IMR-90 (cell line): ENCODE measurements at places on chromosomes 1 and 21. TPM values are rescaled to one million over a fixed set of nuclear protein-coding genes. Genes with fewer than 3 reads are reported as not detected.
A peak's percentile ranks its signal among the peaks of the same experiment; 100 is the strongest.

GRCh38 chr1:33714421-33714820, 149.5 kb upstream of the HMGB4 start:
- DNase-seq, result no peak

GRCh38 chr1:208278638-208279037, 34.5 kb upstream of the PLXNA2 start:
- DNase-seq, result no peak

DNA sequence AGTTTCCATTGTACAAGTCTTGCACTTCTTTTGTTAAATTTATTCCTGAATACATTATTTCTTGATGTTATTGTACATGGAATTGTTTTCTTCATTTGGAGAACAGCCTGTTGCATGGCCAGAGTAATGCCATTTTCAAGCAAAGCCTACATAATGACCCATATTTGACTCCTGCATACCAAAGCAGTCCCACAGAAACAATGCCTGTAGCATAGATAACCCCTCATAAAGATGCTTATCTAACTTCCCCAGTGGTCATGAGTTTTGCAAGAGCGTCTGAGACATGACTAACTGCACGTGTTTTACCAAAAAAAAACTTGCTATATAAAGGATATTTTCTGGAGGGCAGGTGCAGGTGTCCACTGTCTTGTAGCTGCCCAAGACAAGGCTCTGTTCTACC, 30.3 kb upstream of the RLF start:
- no peak for DNase-seq

GRCh38 chr1:113542221-113542701, 151.9 kb downstream of the MAGI3 start:
- peak; percentile 95 for DNase-seq

GFI1 gene
- total RNA-seq, result under 0.01 TPM in 2 replicates

DNA sequence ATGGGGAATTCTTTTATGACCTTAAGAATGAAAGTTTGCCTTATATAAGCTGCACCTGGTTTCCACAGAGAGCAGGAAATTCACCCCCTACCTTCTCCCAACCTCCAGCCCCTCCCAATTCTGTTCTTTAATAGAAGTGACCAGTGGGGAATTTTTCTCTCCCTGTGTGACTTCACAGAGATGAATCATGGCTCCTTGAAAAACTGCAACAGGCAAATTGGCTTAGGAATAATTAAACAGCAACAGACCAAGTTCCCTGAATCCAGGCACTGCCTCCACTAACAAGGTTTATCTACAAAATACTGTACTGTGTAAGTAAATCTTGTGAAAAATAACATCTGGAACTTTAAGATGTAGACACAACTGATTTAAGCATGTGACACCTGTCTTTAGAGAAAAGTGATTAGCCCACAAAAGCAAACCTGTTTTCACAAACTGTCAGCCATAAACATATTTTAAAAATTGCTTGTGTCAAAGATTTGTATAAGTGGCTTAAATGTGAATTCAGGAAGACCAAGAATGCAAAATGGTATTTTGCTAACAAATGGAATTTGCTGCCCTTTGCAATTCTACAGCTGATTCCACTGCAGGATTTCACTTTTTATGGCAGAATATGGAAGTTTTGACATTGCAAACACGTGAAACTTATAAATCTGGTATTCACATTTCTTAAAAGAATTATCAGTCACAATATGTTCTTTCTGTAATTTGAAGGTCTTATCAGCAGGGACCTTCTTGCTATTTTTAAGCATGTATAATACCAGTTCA, 54.0 kb downstream of the ALG14 start:
- DNase-seq, result peak; percentile 69

DNA sequence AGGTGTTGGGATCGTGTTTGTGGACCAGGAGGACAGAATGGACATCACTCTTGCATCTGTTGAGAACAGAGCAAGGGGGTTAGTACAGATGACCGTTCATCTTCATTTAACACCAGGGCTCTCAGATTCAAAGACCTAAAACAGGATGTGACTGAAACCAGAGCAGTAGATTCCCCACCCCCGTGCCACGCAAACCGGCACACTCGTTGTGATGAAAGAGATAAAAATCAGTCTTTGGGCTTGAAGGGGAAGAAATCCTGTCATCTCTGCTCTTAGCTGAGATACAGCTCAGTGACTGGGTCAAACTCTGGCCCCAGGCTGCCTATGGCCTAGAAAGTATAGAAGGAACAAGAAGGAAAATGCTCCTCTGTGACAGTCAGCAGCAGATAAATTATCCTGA, 146.2 kb upstream of the KRTAP19-8 start:
- DNase-seq, result no peak

DNA sequence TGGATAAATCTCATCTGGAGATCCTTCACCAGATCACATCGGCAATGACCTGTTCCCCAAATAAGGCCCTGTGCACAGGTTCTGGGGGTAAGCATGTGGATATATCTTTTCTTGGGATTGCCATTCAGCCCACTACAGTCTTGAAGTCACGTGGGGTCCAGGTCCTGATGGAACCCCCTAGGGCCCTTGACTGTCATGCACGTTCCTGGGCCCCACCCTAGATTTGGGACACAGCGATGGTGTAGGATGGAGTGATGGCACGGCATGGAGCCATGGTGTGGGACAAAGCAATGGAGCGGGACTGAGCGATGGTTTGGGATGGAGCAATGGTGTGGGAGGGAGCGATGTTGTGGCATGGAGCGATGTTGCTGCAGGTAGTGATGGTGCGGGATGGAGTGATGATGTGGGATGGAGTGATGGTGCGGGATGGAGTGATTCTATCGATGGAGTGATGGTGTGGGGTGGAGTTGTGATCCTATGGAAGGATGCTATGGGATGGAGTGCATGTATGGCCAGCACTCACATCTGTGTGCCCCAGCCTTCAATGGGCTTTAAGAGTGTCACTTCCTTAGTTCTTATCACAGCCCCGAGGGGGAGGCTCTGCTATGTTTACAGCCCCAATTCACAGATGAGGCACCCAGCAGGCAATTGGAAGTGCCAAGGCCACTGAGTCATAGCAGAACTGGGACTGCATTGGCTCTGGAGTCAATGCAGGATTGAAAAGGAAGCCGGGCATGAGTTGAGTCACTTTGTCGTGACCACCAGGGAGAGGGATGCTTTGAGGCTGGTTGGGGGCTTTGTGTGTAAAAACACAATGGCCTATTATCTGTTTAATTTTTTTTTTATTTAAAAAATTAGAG, 97.0 kb upstream of the C1orf174 start:
- no peak for DNase-seq

DNA sequence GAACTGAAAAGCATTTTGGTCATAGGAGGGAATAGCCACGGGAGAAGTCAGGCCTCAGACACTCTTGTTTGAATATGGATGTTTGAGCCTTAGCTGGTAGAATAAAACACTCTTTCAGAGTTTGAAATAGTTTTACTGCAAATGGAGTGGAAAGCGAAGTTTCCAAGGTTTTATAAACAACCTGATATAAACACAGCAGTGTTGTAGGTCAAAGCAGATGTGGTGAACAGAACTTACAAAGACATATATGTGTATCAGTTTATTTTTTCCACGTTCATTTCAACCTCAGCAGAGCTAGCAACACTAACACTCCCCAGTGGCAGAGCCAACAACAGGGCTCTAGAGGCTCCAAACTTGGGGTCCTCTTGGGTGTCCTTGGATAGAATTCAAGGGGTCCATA, 89.9 kb downstream of the WLS start:
- peak; percentile 68 for DNase-seq

DNA sequence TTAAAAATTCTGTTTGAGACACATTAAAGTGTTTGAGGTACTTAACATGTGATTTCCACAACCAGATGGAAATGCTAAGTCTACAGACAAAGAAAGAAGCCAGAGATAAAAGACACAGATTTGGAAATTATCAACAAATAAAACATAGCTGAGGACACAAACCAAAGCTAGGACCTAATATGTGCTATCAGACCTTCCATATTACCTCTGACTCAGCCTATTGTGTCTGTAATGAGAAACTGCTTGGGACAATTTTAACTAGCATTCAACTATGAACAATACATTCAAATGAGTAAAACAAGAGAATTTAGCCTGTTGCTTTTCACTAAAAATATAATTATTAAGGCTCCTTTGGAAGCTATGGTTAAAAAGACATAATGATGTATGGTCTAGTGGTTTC, 54.6 kb downstream of the WNT2B start:
- DNase-seq, result no peak

DNA sequence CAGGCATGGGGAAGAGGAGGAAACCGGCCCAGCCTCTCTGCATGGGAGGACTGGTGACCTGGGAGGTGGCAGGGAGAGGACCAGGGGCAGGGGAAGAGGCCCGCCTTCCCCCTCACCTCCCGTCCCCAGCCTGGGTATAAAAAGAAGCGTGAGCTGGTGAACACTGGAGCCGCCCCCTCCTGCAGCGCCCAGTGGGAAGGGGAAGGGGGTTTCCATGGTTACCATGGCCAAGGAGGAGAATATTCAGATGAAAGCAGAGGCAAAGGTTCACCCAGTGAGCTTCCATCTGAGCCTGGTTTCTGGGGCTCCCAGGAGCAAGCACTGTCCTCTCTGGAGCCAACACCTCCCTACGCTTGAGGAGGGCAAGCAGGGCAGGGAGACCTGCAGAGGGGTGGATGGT, 54.9 kb downstream of the ACOT7 start:
- no peak for DNase-seq

RPRD2 gene
- 3.9 and 5.3 TPM in 2 replicates for total RNA-seq

GRCh38 chr1:40030528-40031135, 9.9 kb upstream of the CAP1 start:
- peak; percentile 65 for DNase-seq

DNA sequence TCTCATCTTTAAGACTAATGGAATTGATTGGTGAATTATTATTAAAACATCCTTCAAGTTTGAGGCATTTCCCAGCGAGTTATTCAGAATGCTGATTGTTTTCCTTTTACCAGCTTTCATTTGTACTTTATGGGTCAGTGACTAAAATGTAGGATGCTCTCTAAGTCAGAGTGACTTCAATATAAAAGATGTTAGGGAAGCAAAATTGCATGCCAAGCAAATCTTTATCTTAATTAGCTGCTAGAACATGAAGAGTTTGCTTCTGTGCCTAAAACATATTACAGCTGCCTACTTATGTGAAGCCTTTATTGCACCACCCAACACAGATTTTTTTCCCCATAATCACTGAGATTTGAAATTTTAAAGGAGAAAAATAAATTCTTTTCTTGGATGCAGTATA, 79.8 kb upstream of the CYYR1 start:
- DNase-seq, result no peak

DNA sequence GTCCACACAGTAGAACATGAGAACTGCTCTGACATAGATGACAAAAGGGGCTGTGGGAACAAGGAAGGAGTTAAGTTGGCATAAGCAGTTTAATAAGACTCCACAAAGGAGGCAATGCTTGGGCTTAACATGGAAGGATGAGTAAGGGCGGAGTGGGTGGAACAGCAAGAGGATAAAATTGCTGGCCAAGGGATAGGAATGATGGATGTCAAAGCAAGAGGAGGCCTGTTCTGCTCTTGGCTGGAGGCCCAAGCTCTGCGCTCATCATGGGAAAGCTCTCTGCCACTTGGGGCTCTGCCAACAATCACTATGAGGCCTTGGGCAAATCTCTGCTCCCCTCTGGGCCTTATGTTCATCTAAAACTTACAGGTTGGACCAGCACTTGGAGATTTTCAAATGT, 98.3 kb upstream of the CAMK1G start:
- peak; percentile 51 for DNase-seq

MFAP2 gene
- 2.5 and 3.9 TPM in 2 replicates for total RNA-seq

GRCh38 chr1:27752360-27752759, 20.7 kb upstream of the STX12 start:
- peak; percentile 43 for DNase-seq

OXCT2 gene
- 0.18 and 0.28 TPM in 2 replicates for total RNA-seq

DNA sequence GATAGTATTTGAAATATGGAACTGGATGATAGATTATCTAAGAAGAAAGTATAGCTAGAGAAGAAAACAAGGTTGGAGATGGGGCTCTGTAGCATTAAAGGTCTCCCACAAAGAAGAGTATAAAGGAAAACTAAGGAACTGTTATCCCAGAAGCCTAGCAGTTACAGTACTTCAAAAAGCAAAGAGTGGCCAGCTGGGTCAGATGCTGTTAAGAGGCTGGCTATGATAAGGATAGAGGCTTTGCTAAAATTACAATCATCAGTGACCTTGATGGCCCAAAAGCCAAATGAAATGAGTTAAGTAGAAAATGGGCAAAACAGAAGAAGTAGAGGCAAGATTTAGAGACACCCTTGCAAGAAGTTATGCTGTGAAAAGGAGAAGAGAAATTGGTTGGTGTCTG, 25.1 kb upstream of the ANGPTL1 start:
- DNase-seq, result no peak

DNA sequence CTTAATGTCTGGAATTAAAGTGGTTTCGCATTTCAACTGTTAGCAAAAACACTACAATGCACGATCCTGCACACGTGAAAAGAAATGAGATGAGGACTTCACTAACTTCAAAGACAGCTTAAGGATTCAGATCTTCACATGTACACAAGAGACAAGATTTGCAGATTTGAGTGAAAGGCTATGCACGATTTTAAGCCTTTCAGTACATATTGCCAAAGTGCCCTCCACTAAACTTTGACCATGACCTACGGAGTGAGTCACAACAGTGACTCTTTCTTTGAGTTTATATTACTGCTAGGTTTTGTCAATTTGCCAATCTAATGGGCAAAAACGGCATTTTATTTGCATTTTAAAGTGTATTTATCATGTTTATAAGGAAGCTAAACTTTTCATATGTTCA, 41.2 kb upstream of the CR1L start:
- DNase-seq, result peak; percentile 57

- no peak for DNase-seq
Observed at GRCh38 chr1:30777060-30777903, 19.7 kb upstream of the LAPTM5 start.

- no peak for DNase-seq
Observed at GRCh38 chr1:172401477-172401876, 19.0 kb upstream of the C1orf105 start.

SELL gene
- not detected in 2 replicates for total RNA-seq

GSTM1 gene
- total RNA-seq, result not detected in 2 replicates

- no peak for DNase-seq
Observed at GRCh38 chr21:38806153-38806941, 618 bp downstream of the ETS2 start.

DNA sequence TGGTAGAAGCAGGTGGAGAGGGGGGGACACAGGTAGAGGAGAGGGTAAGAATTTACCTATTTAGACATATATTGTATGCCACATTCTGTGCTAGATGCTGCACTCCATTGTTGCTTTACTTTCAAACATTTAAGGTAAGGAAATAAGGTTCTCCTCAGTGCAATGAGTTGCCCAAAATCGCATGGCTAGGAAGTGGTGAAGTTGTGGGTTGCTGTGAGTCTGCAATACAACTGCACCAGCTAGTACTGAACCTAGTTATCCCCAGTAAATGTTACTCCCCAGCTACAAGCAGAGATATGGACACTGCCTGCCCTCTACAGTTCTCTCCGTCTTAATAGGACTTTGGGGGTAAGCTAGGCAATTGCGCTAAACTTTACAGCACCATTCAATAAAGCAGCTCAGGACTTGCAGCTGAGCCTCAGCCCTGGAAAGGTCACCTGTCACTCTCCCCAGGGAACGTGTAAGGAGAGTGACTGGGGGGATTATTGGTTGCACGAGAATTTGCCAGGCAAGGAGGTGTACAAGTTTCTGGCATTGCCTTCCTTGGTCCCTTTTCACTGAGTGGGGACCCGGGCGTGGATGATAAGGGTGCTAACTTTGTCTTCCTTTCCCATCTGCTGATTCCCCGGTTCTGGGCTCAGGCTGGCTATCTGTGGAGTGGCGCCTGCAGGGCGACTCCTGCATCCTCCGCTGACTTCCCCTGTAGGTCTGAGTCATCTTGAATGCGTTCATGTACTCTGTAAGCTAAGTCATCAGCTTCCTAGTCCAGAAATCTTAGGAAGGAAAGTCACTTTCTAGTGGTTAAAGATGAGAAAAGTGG, 71.3 kb upstream of the CNTN2 start:
- peak; percentile 63 for DNase-seq
